Stimulated activated CD8-positive, alpha-beta memory T cell treated with anti-CD3 and anti-CD28 coated beads, Interleukin-4, amount 100 ng/mL, for 1 hour (primary cell): ENCODE measurements at places on chromosomes 12 and 14.

DNA sequence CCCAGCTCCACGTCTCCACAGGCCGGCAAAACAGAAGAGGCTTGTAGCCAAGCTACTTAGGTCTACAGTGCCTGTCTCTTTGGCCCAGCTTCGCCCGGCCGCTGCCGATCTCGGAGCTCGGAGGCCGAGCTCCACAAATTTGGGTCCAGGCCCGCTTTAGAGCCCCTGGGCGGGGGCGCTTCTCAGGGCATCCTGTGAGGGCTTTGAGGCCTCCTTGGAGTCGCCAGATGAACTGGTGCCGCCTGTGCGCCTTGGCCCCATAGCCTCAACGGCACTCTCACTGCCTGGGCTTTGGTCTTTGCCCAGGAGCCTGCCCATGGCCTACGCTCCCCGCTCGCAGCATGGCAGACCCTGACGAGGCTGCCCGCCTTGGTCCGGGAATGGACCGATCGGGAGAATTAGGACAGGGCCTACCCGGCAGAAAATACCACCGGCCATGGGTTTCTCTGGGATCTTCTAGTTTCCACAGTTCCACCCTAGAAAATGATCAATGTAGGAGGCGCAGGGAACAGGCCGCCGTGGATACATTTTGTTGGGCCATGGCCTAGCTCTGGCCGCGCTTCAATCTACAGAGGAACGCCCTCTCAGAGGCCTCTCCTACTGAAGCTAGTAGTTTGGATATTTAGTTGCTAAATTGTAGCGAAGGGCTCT lies 953 bp upstream of the NKX2-8 start:
- no peak for DNase-seq

- no peak for DNase-seq
Measured at GRCh38 chr12:95633049-95633731, 81.9 kb upstream of the USP44 start.

DNA sequence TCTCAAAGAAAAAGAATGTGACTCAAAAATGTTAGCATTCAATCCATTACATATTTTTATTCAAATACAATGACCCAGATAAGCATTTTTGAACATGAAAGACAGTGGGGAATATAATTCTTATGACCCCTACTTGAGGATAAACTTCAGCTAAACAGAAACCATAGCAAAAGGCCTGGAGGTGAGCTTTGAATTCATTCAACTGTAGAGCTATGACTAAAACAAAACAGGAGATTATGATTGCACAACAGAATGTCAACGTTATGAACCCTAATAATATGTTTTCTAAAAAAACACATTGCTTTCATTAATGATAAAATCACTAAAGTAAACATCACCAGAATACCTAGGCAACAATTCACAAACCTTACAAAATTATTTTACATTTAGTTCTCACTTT lies 27.8 kb downstream of the EFCAB11 start:
- no peak for DNase-seq

DNA sequence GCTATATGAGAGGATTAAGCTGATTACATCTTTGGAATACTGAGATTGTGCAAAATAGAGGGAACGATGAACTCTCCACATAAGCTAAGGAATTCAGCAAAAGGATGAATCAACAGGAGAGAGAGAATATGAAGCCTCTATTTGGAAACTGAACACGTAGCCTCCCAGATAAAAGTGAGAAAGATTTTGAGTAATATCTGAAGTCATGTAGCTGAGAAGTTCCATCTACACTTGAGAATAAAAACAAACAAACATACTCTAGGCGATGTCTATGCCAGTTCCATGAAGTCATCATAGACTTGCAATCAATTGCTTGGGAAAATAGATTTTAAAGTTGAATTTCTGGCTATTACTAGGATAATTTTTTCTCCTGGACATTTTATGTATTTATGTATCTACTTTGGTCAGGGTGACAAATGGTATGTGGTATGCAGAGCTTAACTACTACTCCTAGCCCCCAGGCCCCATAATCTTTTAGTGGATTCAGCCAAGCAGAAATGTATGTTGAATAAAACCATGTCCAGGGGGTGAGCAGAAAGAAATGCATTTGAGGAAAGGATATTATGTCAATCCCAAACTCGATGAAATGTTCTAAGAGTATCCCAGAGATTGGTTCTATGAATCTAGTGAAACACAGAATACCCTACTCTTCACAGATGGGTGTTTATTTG lies 627.4 kb downstream of the DIO2 start:
- no peak for DNase-seq

- no peak for DNase-seq
Measured at GRCh38 chr12:110498984-110499706, 2.8 kb downstream of the VPS29 start.

GRCh38 chr14:67738740-67739504 lies 37.2 kb downstream of the RDH12 start:
- DNase-seq: no peak

GRCh38 chr14:73797543-73798265 lies 53.9 kb upstream of the PTGR2 start:
- no peak for DNase-seq

GRCh38 chr14:23916446-23916845 lies 37.1 kb upstream of the DHRS4 start:
- no peak for DNase-seq

DNA sequence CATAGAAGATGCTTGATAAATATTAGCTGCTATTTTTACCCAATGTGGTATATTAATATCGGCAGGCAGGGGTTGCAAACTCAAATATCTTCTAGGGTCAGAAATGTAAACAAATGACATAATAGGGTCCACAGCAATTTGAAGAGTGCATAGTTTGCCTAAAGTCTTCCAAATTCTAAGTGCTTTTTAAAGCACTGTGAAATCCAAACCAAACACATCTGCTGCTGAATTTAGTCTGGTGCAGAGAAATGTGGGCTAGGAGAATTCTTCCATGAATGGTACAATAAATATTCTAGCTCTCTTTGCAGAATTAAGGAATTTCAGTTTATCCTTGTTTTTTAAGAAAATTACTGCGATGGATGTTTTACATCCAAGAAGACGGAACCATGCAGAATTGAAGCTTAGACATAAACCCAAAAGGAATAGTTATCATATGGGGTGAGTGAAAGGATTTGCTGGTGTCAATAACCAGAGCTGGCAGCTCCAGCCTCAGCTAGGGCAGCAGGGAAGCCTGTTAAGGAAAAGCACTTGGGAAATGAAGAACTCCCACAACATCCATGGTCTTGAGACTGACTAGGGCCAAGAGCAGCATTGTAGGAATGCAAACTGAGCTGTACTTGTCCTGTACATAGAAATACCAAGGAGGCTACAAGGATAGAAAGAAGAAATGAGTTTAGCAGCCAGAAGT lies 65.5 kb downstream of the PTPRR start:
- no peak for DNase-seq

GRCh38 chr12:14239935-14240872 lies 125.3 kb upstream of the ATF7IP start:
- no peak for DNase-seq

GRCh38 chr14:93619176-93619793 lies 169.0 kb downstream of the PRIMA1 start:
- DNase-seq: no peak

DNA sequence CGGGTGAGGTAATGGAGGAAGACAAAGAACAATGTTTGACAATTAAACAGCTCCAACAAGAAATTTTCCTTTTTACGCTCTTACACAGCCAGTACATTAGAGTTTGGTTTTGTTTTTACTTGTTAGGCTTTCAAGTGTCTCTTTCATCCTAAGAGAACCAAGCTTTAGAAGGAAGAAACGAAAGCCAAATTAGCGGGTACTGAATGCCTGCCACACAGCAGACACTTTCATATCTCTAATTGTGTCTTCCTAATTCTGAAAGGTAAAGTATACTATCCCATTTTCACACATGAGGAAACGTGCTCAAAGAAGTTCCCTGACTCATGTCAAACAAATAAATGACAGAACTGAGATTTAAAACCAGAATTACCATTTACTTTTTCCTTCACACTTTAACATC lies 65.0 kb downstream of the CDK17 start:
- no peak for DNase-seq
